A549 (cell line): ENCODE measurements at places on chromosomes 2 and 18.

DNA sequence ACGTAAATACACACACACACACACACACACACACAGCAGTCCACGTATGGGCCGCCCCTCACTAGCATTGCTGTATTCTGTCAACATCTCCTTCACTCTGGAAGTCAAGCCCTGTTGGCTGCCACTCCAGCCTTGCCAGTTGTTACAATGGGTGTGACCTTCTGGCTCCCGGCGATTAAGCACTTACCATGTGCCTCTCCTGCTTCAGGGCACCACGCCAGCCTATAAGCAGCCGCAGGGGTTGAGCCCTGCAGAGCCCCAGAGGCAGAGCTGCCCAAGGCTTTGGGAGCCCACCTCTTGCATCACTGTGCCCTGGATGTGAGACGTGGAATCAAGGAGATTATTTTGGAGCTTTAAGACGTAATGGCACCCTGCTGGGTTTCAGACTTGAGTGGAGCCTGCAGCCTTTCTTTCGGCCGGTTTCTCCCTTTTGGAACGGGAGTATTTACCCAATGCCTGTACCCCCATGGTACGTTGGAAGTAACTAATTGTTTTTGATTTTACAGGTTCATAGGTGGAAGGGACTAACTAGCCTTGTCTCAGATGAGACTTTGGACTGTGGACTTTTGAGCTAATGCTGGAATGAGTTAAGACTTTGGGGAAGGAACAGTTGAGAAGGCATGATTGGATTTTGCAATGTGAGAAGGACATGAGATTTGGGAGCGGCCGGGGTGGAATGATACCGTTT lies 54.5 kb upstream of the ROCK2 start:
- DNase-seq, result no peak

- DNase-seq, result no peak
These were observed 390.0 kb downstream of the MEIS1 start for GRCh38 chr2:66824926-66825325.

GRCh38 chr2:109607766-109608165 lies 6.0 kb downstream of the SEPTIN10 start:
- no peak for DNase-seq

GRCh38 chr2:240917684-240918257 lies 11.6 kb downstream of the CROCC2 start:
- no peak for DNase-seq

GRCh38 chr18:12659904-12660605 lies 2.1 kb upstream of the SPIRE1 start:
- DNase-seq, result peak; percentile 61

DNA sequence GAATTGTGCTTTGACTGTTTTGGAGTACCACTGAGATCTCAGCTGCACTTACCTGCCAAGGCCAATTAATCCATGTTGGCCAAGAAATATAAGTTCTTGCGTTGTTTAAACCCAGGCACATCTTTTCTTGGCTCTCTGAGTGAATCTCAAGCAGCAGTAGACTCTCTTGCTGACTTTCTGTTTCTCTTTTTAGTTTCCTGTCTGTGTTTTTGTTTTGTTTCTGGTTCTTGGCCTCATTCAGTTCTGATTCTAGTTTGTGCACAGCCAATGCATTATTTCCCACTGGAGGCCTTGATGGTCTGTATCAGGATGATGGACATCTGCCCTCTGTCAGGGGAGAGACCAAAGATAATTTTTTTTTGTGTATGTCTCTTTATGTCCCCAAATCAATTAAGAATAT lies 379.4 kb downstream of the CDH2 start:
- no peak for DNase-seq

GRCh38 chr2:199659207-199659606 lies 191.8 kb downstream of the FTCDNL1 start:
- no peak for DNase-seq

DNA sequence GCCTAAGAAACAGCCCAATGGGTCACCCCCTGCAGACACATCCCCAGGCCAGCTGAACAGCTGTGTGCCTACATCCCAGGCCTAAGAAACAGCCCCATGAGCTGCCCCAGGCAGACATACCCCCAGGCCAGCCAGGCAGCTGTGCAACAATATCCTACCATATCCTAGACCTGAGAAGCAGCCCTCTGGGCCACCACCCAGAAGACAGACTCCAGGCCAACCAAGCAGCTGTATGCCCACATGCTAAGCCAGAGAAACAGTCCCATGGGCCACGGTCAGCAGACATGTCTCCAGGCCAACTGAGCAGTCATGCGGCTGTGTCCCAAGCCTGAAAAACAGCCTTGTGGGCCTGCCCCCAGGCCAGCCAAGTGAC lies 205.5 kb downstream of the ATAD2B start:
- DNase-seq, result no peak

DNA sequence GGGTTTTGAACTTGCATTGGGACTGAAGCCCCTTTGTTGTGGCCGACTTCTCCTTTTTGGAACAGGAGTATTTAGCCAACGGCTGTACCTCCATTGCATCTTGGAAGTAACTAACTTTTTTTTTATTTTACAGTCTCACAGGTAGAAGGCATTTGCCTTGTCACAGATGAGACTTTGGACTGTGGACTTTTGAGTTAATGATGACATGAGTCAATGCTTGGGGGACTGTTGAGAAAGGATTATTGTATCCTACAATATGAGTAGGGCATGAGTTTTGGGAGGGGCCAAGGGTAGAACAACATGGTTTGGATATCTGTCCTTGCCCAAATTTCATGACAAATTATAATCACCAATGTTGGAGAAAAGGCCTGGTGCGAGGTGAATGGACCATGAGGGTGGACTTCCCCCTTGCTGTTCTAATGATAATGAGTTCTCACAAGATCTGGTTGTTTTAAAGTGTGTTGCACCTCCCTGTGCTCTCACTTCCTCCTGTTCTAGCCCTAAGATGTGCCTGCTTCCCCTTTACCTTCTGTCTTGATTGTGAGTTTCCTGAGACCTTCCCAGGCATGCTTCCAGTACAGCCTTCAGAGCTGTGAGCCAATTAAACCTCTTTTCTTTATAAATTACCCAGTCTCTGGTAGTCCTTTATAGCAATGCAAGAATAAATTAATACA lies 1269.4 kb upstream of the CHAC2 start:
- no peak for DNase-seq

GRCh38 chr2:40244675-40245074 lies 207.2 kb downstream of the SLC8A1 start:
- peak; percentile 57 for DNase-seq

- DNase-seq, result no peak
These were observed 196.8 kb downstream of the MCFD2 start for GRCh38 chr2:46718784-46719183.

- DNase-seq, result no peak
These were observed 34.8 kb downstream of the SDC1 start for GRCh38 chr2:20190170-20190569.

DNA sequence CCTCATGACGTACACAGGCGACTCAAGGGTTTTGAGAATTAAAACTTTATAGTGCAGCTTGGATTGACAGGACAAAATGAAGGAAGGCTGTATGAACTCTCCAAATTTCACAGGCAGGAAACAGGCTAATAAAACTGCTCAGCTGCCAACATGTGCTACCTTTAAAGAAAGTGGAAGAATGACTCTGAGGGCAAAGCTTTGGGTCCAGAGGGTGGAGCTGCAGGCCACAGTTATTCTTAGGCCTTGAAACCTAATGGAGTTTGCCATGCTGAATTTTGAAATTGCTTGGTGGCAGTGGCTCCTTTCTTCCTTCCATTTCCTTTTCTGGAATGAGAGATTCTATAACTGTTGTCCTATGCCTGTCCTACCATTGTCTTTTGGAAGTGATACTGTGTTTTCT lies 34.8 kb downstream of the HAT1 start:
- DNase-seq, result no peak

DNA sequence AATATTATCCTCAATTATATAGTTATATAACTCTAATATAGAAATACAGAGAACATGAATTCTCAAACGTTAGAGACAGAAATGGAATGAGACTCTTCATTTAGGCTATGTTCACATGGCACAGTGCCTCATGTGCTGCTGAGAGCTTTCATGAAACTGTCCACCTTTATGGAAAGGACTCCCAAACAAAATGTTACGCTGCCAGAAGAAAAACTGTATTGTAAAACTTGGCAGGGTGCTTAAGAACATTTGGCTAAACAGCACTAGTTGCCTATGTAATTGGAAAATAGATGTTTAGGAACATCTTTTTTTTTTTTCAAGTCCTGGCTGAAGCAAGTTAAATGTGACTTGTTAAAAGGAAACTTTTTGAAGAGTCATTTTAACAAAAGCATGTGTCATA lies 396.0 kb downstream of the ERBB4 start:
- DNase-seq, result no peak

- DNase-seq, result no peak
These were observed 70.1 kb downstream of the EDAR start for GRCh38 chr2:108918941-108919341.

DNA sequence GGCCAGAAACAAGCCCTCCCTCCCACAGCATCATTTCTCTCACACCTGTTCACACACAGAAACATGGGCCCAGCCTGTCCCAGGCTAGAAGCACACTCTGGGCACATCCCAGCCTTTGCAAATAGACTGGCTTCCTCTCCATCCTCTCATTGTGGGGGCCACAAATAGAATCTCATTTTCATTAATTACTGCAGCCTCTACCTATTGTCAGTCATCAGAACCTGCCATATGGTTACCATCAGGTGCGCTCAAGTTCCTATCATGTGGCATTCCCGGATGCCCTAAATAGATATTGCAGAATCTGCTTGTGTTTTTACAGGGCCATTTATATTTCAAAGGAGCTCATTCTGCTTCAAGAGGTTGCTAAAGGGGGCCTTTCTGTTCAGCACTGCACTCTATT lies 460.7 kb downstream of the BCL11A start:
- no peak for DNase-seq

DNA sequence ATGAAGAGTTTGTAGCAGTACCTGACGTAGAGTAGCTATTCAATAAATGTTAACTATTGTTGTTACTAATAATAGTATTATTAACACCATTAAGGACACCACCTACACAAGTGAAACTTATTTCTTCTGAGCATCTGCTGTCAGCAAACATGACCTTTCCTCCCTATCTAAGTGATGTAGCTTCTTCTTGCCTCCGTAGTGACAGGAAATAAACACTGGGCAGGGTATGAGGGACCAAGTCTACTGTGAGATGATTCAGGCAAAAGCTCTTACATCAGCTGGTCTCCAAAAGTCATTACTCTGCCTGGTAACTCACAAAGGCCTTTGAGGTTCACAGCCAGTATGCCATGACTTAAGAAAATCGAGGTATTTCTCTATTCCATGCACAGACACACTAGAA lies 750.5 kb downstream of the CPS1 start:
- no peak for DNase-seq

DNA sequence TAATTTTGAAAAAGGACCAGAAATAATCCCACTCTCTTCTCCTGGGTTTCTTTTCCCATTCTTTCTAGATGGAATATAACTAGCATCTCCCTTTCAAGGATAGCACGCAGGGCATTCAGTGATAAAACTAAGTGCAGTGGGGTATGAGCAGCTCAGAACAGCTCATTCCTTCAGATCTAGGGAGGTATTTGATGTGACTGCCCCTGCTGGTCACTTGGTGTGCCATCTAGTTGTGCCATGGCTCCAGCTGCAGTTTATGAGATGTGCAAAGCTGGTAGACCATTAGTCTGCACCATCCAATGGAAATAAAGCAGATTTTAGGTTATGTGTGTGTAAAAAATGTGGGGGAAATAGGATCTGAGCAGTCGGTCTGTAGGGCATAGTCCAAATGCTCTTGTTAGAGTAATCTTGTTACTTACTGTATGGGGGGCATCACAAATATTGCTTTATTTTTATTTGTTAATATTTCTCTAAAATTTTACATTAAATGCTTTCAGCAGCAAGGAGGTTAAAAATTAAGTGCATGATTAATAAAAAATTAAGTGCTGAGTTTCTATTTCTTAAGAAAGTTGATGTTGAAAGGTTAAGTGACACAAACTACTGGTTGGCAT lies 38.9 kb downstream of the CTAGE1 start:
- peak; percentile 56 for DNase-seq

DNA sequence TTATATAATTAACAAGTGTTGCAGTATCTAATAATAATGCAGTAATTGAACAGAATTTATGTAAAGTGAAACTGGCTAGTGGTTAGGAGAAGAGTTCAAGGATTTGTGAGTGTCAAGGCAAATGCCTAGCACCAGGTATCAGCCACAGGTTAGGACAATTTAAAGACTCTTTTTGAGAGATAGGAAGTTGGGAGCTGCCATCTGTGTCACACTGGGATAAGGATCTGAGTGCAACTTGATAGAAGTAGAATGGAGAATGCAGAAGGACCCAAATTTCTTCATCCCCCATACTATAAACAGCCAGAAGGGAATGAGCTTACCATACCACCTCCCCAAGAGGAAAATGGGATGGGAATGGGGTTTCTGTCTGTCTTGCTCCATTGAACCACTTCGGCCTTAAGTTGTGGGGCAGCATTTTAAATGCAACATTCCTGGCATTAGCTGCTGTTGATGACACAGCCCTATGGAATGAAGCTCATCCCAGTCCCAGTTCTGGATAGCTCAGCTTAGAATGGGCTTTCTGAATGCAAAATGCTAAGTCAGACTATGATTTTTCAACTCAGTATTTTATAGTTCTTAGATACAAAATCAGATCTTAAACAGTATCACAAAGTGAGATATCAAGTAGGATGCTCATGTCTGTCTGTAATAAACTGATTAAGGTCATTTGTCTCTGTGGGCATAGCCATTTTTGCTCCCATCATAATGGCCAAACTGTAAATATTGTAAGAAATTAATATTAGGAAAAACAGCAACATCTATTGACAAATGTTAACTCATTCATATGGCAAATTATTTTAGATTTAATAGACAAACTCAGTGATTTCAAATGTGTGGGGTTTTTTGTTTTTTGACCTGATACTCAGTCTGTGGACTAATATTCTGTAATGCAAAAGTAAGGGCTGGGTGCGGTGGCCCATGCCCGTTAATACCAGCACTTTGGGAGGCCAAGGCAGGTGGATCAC lies 44.0 kb downstream of the GPR155 start:
- peak; percentile 33 for DNase-seq

DNA sequence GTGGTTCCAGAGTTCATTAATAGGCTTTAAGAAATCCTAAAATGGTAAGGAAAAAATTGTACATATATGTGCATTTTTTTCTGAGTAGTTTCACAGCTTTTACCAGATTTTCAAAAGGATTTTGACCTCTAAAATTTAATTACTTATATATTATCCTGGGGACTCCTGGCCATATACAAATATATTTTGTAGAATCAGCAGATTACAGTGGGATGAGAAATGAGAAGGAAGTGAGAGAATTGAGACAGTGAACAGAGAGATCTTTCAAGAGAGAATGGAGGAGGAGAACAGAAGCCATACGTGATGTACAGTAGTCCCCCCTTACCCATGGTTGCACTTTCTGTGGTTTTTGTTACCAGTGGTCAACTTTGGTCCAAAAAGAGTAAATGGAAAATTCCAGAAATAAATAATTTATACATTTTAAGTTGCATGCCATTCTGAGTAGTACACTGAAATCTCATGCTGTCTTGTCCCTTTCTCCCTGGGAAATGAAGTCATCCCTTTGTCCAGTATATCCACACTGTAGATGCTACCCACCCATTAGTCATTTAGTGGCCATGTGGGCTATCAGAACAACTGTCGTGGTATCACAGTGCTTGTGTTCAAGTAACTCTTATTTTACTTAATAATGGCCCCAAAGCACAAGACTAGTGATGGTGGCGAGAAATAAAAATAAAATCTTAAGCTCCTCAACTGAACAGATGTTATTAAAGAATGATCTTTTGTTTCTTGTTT lies 130.4 kb upstream of the MYO3B start:
- no peak for DNase-seq
